ENCODE measurements at places on chromosomes 2 and 18. TPM values are rescaled to one million over a fixed set of nuclear protein-coding genes. Genes with fewer than 3 reads are reported as not detected.

Gene CHN1
- 52.7 TPM for total RNA-seq

Gene EML6
- not detected for total RNA-seq

Gene PROM2
- total RNA-seq, result 0.43 TPM

Gene LIPG
- 4.5 TPM for total RNA-seq

Gene POTEJ
- not detected for total RNA-seq

Gene ECEL1
- 1.0 TPM for total RNA-seq

Gene TUBA3D
- total RNA-seq, result not detected

Gene IL1A
- 1.0 TPM for total RNA-seq

Gene REG3A
- total RNA-seq, result not detected

Gene ME2
- 27.8 TPM for total RNA-seq

Gene HOXD10
- total RNA-seq, result 4.3 TPM

DNA sequence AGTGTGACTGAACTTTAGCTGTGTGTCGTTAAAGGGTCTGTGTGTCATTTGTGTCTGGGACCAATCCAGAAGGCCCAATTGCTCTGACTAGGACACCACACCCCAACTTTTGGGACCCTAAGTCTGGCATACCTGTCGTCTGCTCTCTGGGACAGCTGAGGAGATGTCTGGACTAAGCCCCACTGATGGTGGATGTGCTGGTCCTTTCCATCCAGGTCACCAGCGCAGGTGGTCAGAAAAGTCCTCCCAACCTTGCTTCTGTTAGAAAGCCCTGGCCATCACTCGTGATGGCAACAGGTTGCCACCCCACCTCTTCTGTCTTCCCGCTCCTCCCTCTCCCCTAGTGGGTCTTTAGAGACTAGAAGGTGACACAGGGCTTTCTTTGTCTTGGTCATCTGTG lies 37.6 kb upstream of the TWIST2 start:
- no peak for DNase-seq

- DNase-seq, result no peak
These were observed 6.2 kb upstream of the TWIST2 start for GRCh38 chr2:238841542-238842164.

DNA sequence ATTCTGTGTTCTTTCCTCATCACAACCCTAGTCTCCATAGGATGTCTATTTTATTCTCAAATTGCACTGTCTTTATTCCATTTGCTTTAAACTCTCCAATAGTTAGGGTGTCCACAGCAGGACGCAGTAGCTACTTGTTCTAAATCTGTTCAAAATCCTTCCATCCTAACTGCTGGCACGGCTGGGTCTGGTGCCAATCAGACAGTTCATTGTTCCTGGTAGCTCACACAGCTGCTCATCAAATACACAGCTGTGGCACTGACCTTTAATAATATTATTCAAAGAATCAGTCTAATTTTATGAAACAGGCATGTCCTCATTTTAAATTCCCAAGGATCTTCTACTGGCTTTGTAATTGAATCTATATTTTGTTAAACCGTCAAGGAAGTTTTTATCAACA lies 59.7 kb upstream of the TMEFF2 start:
- no peak for DNase-seq

DNA sequence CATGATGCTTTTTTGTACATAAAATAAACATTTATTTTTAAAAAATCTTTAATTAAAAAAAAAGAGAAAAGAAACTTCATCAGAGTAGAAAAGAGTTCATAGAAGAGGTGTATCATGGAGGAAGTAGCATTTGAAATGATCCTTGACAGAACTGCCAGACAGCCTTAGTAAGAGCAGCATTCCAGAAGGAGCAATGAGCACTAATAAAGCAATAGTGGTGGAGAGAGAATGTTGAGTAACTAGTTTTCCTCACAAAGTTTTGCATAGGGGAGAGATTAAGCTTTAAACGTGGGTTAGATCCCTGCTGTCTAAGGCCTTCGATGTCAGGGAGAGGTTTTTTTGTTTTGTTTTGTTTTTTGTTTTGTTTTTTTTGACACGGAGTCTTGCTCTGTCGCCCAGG lies 29.8 kb upstream of the METTL21A start:
- DNase-seq, result peak; percentile 39

DNA sequence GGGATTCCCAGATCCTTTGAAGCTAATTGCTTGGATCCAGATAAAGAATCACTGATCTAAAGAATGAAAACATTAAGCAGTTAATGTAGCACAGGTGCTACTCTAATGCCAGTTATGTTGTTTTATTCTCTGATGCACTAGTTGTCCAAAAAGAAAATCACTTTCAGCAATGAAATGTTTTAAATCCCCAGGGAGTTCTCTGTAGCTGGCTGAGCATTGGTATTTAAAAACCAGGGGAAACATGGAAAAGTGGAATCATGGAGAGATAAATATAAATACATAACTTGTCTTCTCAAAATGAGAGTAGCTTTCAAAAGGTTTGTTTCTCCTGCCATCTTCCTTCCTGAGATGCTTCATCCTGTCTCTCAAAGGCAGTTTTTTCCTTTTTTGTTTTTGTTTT lies 37.7 kb downstream of the CD302 start:
- DNase-seq, result no peak

DNA sequence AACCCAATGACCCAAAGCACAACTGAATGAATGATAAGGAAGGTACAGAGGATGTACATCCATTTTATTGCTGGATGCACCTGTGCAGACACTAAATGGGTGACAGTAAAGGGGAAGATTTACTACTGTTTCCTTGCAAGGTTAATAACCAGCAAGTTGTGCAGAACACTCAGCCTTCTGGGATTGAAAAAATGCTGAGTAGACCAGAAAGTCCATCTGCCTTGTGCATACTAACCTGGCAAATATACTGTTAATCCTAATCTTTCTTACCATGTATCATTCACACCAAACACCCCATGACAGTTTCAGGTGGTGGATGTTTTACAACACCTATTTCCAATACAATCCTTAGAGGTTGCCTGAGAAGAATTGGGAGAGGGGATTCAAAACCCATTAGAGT lies 814.1 kb upstream of the NRXN1 start:
- DNase-seq, result no peak

- peak; percentile 63 for DNase-seq
These were observed 28.9 kb downstream of the SPIRE1 start for GRCh38 chr18:12628706-12629702.

GRCh38 chr2:101305492-101306078 lies 2.9 kb downstream of the RNF149 start:
- DNase-seq, result no peak

DNA sequence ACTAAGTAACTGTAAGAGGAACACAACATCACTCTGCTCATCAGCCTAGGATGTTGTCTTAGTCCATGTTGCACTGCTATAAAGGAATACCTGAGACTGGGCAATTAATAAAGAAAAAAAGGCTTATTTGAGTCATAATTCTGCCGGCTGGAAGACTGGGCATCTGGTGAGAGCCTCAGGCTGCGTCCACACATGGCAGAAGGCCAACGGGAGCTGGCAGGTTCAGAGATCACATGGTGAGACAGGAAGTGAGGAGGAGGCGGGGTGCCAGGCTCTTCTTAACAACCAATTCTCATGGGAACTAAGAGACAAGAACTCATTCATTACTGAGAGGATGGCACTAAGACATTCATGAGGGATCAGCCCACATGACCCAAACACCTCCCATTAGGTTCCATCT lies 46.8 kb downstream of the EPG5 start:
- no peak for DNase-seq

DNA sequence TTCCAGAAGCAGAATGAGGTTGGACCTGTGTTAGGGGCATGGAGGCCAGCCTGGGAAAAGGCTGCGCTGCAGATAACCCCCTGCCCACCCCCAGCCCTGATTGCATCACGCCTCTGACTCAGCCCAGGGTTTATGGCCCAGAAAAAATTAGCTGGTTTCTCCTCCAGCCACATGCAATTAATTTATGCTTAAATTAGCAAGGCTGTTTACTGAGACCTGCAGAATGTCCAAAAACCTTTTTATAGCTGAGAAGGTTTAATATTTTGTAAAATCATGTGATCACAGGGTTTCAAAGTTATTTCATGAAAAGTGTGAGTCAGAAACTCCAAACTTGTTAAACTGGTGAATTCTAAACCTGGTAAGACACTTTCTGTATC lies 123.1 kb upstream of the HDAC4 start:
- no peak for DNase-seq

GRCh38 chr2:10655499-10656225 lies 34.1 kb downstream of the NOL10 start:
- DNase-seq, result no peak

DNA sequence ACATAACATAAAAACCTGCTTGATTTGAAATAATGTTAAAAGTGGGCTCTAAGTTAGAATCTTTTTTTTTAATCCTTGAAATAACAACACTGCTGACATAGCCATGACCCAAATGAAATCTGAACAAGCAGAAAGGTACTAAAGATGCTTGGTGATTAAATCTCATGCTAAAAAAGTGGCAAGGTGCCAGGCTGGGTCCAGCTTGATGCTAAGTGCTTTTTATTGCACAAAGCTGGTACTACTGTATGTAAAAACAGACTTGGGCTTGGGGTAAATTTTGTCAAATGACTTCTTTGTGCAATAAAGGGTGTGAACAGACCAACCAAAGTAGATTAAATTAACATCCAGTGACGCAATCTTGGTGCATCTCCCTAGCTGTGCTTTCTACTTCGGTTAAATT lies 13.4 kb downstream of the BCL11A start:
- no peak for DNase-seq

- DNase-seq, result no peak
These were observed 681 bp upstream of the PTPN18 start for GRCh38 chr2:130355172-130355577.

- peak; percentile 17 for DNase-seq
These were observed 1.3 kb downstream of the LIPG start for GRCh38 chr18:49563130-49563540.

GRCh38 chr2:124670187-124670586 lies 645.1 kb downstream of the CNTNAP5 start:
- DNase-seq, result no peak

GRCh38 chr18:63207835-63208234 lies 111.7 kb downstream of the BCL2 start:
- no peak for DNase-seq

GRCh38 chr2:43379494-43379893 lies 153.1 kb upstream of the ZFP36L2 start:
- no peak for DNase-seq

DNA sequence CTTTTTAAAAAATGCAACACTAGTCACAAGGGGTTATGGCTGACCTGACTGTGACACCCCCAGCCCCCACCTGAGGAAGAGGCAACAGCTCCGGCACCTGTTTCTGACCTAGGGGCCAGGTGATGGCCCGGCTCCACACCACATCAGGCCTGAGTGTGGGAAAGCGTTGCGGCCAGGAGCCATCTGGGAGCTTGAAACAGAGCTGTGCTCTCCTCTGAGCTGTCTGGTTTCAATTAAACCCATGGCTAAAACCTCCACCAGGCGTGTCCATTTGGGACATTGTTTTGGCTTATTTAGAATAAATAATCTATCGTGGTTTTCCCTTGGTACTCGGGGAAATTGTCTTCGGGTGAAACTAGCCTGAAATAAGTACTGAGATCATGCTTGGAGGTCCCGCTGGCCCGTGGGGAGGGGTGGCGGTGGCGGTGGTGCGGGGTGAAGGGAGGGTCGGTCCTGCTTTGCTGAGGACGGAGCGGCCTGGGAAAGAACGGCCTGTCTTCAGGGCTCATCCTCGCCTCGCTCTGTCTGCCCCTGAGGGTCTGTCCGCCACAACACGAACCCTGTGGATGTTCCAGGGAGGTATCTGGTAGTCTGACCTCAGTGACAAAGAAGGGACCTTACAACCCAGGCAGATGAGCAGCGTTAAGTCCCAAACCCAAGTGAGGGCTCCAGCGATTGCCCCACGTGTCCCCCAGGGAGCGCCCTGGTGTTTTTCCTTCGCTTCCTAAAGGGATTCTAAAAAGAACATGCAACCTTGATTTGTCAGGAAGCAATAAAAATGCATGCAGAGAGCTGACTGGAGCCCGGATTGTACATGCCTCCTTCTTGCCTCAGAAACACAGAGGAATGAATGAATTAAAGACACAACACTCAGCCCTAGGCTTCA lies 58.7 kb downstream of the IL1RL2 start:
- DNase-seq, result no peak

DNA sequence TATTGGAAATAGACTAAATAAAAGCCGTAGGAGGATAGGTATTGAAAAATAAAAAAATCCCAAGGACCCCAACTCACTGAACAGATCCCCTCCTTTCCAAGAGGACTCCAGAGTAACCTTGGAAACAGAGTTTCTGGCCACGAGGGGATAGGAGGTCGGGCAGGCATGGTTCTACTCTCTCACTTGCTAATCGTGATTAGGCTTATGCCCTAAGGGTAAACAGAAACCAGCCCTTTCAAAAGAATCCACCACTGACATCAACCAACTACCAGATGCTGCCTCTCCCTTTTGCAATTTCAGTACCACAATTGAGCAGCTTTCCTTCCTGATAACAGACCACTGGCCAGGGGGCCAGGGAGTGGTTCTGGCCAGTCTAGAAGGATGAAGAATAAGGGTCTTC lies 477.8 kb downstream of the EIPR1 start:
- no peak for DNase-seq

DNA sequence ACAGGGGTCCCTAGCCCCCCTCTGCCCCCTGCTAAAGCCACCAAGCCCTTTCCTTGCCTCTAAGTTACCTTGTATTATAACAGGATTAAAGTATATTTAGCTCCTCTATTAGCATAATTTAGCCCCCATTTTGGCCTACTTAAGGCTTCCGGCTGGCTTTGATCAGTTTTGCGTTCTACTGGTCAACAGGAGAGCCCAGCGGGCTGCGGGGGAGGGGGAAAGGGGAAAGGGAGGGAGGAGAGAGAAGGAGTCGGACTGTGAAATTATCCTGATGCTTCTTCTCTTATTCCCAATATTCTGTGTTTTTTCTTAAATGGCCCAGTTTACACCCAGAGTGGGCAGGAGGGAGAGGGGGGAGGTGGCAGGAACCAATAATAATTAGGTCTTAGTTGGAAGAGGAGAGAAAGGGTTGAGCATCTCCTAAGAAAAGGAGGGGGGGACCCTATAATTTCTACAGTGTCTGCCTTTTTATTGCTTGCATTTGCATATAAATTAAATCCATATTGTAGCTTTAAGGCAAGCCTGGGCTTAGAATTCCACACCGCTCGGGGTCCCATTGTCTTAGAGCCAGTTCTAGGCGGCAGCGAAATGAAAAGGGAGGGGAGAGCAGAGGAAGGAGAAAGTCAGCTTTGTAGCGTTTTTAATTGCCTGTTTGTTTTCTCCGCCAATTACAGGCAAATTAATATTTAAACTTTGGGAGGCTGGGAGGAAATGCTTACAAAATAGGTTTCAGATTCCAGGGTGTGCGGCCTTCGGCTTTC lies 39.6 kb downstream of the EN1 start:
- DNase-seq, result no peak

Data from Caki2 (cell line).